ENCODE measurements at places on chromosomes 16 and 17.

DNA sequence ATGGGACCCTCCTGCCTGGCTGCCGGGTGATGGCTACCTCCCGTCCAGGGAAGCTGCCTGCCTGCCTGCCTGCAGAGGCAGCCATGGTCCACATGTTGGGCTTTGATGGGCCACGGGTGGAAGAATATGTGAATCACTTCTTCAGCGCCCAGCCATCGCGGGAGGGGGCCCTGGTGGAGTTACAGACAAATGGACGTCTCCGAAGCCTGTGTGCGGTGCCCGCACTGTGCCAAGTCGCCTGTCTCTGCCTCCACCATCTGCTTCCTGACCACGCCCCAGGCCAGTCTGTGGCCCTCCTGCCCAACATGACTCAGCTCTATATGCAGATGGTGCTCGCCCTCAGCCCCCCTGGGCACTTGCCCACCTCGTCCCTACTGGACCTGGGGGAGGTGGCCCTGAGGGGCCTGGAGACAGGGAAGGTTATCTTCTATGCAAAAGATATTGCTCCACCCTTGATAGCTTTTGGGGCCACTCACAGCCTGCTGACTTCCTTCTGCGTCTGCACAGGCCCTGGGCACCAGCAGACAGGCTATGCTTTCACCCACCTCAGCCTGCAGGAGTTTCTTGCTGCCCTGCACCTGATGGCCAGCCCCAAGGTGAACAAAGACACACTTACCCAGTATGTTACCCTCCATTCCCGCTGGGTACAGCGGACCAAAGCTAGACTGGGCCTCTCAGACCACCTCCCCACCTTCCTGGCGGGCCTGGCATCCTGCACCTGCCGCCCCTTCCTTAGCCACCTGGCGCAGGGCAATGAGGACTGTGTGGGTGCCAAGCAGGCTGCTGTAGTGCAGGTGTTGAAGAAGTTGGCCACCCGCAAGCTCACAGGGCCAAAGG, 36.8 kb downstream of the NLRC5 start:
- DNase-seq = no peak

DNA sequence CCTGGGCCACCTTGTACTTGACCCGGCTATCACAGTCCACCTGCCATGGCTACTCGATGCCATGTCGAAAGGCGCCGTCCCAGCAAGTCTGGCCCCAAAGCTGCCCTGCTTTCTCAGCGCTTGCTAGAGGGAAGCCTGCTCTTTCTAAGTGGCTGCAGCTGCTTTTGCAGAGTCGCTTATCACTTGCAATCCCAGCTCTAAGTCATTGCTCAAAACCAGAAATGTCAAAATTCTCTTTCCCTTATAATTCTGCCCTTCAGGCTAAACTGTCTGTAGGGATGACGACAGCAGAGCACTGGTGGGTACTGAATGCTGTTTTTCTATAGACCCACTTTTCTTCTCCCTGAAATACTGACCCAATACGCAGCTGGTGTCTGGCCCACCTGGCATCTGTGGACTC, 184.2 kb downstream of the ENGASE start:
- no peak for DNase-seq

DNA sequence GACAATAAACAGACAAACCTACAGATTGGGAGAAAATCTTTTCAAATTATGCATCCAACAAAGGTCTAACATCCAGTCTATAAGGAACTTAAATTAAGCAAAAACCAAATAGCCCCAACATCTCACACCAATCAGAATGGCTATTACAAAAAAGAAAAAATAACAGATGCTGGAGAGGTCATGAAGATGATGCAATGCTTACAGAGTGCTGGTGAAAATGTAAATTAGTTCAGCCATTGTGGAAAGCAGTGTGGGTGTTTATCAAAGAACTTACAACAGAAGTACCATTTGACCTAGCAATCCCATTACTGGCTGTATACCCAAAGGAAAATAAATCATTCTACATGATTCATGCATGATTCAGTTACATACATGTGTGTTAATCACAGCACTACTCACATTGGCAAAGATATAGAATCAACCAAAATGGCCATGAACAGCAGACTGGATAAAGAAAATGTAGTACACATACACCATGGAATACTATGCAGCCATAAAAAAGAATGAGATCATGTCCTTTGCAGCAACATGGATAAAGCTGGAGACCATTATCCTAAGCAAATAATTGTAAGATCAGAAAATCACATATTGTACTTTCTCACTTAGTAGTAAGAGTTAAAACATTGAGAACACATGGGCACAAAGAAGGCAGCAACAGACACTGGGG, 223.9 kb upstream of the WSB1 start:
- no peak for DNase-seq

GRCh38 chr16:84479716-84480450, 24.6 kb downstream of the MEAK7 start:
- DNase-seq = no peak

- no peak for DNase-seq
These were observed 59.1 kb downstream of the CYLD start for GRCh38 chr16:50801036-50801435.

GRCh38 chr16:78675312-78675711, 575.9 kb downstream of the WWOX start:
- no peak for DNase-seq

- DNase-seq = no peak
These were observed 84.3 kb downstream of the ARHGAP23 start for GRCh38 chr17:38512473-38513058.

GRCh38 chr16:12964461-12964860, 63.1 kb downstream of the SHISA9 start:
- no peak for DNase-seq

DNA sequence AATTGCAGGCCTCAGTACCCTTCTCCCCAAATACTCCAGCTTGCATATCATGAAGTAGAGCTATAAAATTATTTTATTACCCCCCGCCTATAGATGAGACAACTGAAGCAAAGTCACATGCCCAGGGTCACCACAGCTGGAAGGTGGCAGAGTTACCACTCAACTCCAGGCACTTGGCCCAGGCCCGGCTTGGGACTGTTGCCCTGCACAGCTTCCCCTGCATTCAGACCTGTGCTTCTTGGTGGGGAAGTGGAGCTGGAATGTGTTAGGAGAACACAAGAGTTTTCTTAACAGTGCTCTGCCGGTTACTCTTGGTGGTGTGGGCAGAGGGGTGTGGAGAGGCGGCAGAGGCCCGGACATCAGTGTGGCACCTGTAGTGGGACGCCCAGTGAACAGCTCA, 149.3 kb downstream of the SOCS1 start:
- DNase-seq = no peak

DNA sequence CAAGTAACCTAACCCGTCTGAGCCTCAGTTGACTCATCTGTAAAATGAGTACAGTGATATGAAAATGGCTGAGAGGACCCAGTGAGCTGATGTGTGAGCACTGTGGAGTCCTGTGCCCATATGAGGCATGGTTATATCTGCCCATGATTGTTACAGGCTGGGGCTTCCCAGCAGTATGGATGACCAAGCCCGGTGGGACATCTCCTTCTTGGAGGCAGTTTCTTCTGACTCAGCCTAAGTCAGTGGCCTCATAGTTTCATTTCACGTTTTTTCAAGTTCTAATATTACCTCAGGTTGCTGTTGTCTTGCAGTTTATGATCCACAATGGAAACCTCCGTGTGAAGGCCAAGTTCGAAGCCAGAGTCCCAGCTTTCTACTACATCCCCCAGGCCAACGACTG, 4.8 kb downstream of the ADAP2 start:
- DNase-seq = no peak

DNA sequence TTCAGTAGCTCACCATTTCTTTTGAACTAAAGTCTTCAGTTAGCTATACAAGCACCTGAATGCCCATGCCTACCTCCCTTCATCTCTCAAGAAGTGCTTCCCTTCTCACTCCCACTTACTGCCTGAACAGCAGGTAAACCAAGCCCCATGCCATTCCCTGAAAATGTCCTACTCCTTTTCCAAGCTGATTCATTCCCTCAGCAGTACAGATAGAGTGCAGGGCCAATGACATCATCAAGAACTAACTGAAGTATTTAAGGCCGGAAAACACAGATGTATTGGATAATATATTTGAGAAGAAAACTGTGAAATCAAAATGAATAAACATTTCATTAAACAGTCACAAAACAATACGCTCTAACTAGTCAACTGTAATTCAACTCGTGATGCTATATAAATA, 478.8 kb upstream of the CDH11 start:
- no peak for DNase-seq

DNA sequence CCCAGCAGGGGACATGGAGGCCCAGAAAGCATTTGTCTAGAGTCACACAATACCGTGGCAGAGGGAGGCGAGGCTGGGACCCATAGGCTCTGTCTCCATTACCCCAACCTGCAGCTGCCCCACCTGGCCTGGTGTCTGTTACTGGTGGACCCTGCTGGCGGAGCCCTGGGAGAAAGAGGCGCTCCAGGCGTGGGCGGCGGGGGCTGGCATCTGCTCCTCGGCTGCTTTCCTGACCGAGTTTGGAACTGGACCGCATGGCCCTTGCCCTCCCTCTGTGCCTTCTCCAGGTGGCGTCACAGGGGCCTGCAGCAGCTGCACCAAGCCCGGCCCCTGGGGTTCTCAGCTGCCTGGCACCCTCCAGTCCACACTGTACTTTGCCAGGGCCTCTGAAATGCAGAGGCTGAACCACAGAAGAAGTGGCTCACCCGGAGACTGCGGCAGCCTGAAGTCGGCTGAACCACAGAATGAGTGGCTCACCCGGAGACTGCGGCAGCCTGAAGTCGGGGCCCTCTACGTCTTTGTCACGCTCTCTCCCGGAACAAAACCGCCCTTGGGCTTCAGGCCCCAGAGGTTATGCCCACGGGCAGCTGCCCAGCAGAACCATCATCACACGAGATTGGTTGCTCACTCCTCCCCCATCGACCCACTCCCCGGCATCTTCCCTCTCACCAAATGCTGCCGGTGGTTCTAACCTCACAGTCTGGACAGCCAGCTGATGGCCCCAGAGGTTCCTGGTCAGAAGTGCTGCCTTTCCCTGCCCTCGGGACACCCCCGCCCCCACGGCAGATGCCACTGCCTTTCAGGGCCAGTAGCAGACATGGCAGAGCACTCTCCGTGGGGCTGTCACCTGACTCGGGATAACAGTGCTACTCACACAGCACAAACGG, 20.2 kb downstream of the CBFA2T3 start:
- DNase-seq = no peak

DNA sequence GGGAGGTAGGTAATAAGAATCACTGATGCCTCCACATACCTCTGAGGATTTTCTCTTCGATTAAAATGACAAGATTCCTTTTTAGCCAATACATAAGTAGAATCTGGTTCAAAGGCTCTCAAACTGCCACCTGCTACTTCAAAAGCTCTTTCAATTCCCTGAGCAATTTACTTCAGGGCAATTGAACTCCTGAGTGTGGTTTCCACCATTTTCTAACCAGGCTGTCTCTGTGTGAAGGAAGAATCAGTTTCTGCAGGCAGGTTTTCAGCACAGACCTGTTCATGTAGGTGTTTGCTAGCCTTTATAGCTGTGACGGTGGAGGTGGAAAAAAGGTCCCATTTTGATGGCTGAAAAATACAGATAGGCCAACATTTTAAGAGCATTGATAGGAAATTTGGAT, 18.2 kb upstream of the HS3ST3B1 start:
- no peak for DNase-seq

- DNase-seq = no peak
These were observed 4.1 kb downstream of the RARA start for GRCh38 chr17:40312893-40313667.

All from K562 (cell line).